ENCODE measurements at places on chromosomes 16 and 17.
A peak's percentile ranks its signal among the peaks of the same experiment; 100 is the strongest.

DNA sequence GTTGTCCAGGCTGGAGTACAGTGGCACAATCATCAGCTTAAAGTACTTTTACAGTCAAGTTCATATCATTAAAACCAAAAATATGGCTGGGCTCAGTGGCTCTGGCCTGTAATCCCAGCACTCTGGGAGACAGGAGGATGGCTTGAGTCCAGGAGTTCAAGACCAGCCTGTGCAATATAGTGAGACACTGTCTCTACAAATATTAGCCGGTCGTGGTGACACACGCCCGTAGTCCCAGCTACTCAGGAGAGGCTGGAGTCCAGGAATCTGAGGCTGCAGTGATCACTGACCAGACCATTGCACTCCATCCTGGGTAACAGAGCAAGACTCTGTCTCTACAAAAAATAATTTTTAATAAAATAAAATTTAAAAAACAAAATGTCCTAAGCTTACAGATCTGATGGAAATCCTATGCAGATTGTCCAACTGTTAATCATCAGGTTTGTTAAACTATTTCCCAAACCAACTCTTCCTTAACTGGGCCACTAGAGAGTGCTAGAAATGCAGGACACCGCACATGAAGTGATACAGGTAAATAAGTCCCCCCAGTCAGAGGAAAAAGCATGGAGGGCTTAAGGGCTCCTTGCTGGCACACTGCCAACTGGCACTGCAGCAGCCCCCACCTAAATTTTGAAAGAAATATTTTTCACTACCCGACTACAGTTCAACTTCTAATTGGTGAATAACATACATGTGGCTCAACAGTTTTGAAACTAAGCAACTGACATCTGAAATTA lies 2.8 kb downstream of the USP22 start:
- DNase-seq = peak; percentile 9

DNA sequence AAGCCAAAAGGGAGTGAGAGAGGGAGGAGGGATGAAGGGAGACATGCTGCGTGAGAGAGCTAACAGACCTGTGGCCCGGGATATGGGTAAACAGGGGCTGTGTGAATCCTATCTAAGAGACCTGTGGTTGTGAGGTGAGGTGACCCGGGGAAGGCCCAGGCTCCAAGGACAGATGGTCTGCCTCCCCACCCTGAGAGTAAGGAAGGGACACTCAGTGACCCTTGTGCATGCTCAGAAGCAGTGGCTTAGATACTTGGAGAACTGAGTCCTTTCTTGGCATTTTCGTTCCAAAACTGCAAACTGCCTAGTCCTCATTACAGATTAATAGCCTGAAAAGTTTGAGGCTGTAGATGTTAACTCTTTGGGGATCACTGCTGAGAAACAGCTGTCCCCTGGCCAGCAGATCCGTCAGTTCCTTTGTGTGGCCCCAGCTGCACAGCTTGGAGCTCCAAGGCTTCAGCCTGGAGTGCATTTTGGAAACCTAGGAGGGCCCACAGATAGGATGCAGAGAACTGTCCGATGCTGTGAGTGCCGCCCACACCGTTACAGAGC lies 121.6 kb downstream of the SMG6 start:
- no peak for DNase-seq

- DNase-seq = no peak
These were observed 37.2 kb downstream of the CCDC182 start for GRCh38 chr17:57707892-57708291.

DNA sequence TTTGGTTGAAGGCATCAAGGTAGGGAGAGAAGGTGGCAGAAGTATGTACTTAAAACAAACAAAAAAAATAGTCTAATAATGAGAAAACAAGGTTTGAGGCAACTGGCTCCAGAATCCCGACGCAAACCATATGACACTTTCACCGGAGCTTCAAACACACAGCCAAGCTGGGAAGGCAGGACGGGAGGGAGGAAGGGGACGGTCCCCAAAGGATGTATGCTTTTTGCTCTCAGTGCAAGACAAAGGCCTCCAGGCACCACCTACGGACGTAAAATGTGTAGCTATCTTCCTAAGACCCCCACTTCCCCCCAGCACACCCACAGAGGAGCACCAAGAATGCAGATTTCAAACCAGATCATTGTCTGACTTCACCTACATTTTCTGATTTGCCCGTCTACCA lies 102.3 kb downstream of the ZFHX3 start:
- no peak for DNase-seq

DNA sequence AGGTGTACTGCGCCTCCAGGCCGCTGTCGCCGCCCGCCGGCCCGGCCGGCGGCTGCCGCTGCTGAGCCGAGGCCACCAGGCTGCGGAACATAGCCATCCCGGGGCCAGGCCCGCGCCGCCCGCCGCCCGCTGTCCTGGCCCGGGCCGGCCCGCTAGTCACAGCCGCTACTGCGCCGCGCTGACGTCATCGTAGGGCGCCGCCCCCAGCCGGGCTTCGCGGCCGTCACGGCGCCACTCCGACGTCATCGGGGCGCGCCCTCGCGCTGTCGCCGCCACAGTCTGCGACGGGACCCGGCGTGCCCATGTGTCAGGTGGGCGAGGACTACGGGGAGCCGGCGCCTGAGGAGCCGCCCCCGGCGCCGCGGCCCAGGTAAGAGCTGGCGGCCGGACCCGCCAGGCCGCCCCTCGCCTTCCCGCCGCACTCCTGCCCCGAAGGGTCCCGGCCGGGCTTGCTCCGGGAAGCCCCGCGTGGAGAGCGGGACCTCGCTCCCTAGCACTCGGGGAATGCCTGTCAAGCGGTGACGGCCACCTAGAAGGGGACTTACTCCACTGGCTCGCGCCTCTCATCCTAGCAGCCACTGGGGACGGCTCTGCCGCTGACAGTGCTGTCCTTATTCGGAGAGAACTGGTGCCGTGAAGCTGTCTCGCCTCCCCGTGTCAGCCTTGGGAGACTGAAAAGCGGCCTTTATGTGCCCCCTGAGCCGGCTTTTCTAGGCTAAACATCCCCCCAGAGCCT lies at the start of the genes CTU2 and RNF166:
CTU2 (plus strand) TSS at position 275 of the 736 bp plus-strand sequence; CDS start at position 303, 28 bp downstream.
RNF166 (minus strand) TSS at position 180 of the 736 bp plus-strand sequence; CDS start at position 97, 83 bp downstream.
- DNase-seq = peak; percentile 89

DNA sequence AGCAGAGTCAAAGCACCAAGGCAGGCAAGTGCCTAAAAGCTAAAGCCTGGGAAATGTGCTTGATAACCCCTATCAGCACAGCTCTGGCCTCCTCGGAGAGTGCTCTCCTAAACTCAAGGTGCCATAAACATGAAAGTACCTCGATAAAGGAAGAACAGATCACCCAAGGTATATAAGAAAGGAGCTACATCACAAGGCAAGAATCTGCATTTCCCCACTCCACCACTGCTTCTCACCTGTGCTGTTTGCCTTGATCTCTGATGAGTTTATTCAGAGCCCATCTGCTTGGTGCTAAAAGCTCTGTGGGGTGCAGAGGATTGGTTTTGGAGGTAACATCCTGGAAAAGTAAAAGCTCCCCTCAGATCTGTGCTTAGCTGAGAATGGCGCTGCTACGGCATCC lies 449.5 kb upstream of the CDH5 start:
- DNase-seq = no peak

DNA sequence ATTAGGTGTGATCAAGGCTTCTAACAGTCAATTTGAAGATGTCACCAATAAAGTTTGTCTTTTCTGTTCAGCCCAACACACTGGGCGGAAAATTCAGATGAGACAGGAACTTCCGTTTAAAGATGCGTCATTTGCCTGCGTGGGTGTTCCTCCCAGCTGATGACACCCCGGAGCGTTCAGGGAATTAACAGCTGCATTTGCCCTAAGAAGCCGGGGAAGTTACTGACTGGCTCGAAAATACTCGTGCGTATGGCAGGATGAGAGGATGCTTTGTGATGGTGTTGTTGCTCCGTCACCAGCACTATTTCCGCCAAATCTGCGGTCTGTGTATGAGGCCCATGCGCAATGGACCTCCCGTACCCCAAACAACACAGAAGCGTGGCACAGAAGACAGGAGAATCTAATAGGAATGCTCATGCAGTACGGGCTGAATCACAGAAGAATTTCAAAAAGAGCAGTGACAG lies 11.9 kb upstream of the PVALEF start:
- no peak for DNase-seq

DNA sequence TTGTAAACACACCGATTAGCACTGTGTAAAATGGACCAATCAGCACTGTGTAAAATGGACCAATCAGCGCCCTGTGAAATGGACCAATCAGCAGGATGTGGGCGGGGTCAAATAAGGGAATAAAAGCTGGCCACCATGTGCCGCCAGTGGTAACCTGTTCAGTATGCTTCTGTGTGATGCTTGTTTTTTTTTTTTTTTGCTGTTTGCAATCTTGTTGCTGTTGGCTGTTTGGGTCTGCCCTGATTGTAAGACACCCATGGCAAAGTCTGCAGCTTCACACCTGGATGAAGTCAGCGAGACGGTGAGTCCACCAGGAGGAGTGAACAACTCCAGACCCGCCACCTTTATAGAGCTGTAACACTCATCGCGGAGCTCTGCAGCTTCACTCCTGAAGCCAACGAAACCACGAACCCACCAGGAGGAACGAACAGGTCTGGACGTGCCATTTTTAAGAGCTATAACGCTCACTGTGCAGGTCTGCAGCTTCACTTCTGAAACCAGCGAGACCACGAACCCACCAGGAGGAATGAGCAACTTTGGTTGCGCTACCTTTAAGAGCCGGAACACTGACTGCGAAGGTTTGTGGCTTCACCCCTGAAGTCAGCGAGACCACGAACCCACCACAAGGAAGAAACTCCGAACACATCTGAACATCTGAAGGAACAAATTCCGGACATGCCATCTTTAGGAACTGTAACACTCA lies 85.0 kb upstream of the MED9 start:
- peak; percentile 74 for DNase-seq

DNA sequence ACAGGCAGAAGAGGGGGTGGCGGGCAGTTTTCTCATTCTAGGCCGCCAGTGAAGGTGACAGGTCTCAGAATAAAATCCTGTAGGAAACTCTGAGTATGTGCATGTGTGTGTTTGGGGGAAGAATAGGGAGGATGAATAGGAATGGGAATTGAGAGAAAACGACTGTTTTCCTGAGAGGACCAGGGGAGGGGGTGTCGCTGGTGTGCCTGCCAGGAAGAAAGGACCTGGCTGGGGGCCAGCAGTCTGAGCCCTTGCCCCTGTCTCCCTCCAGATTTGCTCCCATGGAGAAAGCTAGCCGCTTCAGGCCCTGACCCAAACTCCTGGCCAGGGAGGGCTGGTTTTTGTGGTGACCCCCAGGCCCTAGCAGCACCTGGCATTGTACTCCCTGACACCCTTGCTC lies 14.4 kb downstream of the C17orf50 start:
- no peak for DNase-seq

DNA sequence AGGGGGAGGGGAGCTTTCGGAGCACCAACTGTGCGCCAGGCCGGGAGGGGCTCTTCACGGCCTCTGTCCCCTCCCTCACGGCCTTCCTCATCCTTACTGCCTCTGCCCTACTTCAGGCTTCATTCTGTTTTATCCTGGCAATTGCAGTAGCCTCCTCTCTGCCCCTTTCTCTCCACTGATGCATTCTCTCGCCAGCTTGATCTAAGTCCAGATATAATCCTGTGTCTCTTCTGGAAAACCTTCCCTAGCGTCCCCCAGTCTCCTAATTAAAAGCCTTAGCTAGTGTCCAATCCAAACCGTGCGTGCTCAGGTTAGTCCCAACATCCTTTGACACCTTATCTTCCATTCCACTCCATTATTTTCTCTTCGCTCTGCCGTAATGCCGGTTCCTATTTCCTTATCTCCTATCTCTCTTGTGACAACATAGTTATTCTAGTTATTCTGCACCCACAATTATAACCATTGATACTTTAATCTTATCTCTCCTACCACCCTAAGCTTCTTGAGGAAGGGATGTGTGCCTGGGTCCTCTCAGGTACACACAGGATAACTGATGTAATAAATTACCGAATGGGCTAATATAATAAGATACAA lies 869 bp downstream of the ZNF48 start:
- no peak for DNase-seq

GRCh38 chr16:85611194-85611443 lies 2.0 kb upstream of the GSE1 start:
- DNase-seq = no peak

- DNase-seq = no peak
These were observed 2.5 kb downstream of the TRIM47 start for GRCh38 chr17:75875940-75876189.

DNA sequence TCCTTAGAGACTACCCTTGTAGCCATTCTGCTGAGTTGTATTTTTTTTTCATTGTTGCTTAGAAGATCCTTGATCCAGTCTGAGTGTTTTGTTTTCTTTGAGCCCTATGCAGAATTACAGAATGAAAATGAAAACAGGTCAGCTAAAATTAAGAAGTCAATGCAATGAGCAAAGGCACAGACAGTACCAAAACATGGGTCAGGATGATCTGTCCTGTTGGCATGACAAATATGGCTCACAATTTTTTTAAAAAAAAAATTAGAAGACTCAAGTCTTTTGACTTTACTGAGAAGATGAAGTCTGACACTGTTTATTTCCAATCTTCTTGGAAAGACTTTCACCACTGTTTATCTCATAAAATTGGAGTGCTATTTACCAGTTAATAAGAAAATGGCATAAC lies 32.4 kb downstream of the KCNJ16 start:
- no peak for DNase-seq

DNA sequence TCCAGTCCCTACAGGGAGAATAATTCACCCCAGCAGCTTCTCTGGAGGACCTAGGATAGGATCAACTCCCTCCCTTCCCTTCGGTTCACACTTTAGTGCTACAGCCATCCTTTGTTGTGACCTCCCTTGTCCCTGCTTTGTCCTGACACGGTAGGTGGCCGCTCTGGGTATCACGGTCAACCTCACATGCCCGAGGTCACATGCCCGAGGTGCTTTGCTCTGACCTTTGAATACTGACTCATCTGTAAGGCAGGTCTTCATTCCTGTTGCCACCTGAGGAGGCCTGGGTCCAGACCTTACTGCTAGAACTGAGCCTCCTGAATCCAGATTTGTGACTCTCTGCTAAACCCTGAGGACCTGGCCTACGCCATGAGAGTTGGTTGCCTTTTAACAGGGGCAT lies 19.7 kb downstream of the ALKBH5 start:
- no peak for DNase-seq

DNA sequence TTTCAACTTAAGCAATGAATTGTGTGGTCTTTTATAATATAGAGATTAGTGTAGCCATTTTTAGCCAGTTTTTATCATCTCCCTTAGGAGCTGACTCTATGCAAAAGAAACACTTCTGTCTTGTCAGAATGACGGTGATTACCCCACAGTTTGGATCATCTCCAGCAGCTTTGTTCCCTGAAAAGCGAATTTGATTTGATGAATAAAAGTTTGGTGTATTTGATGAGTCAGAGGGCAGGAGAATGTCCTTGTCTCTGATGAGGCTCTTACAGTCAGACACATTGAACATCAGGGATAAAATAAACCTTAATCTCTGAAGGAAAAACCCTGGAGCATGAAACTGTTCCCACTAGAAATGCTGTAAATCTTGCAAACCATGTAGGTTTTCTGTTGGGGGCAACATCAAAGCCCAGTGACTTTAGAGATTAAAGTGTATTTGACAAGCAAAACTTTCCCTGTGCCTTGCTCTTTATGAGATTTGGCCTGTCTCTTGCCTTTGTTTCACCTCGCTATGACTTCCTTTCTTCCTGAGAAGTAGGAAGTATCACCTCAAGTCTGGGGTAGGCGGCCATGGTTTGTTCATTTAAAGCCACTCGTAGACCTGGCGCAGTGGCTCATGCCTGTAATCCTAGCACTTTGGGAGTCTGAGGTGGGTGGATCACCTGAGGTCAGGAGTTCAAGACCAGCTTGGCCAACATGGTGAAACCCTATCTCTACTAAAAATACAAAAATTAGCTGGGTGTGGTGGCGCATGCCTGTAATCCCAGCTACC lies 209.3 kb downstream of the FTO start:
- no peak for DNase-seq

Measured in stimulated activated naive CD4-positive, alpha-beta T cell (primary cell).